Natural killer cell treated with Interleukin-12 subunit alpha and Interleukin-12 subunit beta and Interleukin-15 and Interleukin-18, amount 100 ng/mL, for 72 hours (primary cell): ENCODE measurements at places on chromosomes 12 and 14.

GRCh38 chr14:70722418-70722817 lies 80.7 kb downstream of the TTC9 start:
- no peak for DNase-seq

DNA sequence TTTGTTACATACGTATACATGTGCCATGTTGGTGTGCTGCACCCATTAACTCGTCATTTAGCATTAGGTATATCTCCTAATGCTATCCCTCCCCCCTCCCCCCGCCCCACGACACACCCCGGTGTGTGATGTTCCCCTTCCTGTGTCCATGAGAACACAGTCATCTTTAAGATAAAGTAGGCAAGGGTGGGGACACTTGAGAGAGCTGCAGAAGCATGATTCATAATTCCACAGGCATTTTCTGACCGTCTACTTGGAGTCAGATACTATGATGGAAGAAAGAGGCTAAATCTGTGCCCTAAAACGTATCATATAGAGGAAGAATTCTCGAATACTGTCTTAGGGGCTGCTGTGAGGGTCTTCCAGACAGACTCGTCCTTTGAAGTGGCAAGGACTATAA lies 145.9 kb upstream of the VASH1 start:
- DNase-seq, result no peak

- DNase-seq, result no peak
These were observed 46.0 kb upstream of the SRSF5 start for GRCh38 chr14:69720912-69721311.

GRCh38 chr14:64737391-64738280 lies 33.4 kb downstream of the PLEKHG3 start:
- DNase-seq, result no peak

DNA sequence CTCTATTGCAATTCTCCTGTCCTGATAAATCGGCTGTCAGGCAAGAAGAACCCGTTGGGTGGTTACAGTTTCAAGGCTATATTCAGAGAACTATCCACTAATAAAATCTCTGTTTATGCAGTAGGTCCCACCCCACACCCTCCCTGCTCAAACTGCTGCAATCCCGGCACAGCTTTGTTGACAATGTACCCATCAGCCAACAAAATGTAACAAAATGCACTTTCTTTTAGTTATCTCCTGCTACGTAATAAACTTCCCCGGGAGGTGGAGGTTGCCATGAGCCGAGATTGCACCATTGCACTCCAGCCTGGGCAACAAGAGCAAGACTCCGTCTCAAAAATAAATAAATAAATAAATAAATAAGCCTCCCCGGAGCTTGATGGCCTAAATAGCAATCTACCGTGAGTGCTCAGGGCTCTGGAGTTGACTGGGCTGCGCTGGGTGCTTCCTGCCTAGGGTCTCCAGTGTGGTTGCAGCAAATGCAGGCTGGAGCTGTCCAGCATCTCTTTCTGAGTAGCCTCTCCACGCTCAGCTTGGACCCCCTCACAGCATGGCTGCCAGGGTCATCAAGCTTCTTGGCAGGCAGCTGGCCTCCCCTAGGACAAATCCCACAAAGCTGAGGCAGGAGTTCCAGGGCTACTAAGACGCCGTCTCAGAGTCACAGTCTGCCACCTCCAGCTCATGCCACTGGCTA lies 43.2 kb upstream of the FBRSL1 start:
- no peak for DNase-seq

DNA sequence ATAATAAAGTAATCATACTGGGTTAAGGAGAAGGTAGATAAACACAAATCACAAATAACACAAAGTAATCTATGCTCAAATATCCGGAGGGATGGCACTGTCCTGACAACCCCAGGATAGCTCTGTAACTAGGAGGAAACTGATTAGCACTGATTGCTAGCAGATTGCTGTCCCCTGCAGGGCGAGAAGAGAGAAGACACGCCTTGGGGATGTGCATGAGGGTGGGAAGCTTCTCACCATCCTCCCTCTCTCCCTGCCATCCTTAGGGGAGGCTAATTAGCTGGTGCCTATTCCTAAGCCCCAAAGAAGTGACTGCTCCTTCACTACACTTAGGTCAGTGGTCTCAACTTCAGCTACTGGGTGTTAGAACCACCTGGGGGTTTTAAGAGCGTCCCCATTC lies 27.0 kb upstream of the TMEM260 start:
- DNase-seq, result no peak

GRCh38 chr14:86022031-86022629 lies 492.2 kb downstream of the FLRT2 start:
- DNase-seq, result no peak

DNA sequence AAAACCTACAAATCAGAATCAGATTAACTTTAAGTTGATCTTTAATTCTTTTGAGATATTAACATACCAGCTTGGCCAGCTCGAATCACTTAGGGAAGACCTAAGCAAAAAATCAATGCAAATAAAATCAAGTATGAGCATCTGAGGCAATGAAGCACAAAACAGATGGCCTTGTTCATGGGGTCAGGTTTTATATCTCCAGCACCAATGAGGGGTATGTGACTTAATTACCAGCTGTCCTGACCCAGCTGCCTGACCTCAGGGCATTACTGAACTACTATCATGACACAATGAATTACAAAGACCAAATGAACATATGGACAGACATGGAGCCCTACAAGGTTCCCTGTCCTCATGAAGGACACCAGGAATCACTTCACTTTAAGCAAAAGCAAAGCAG lies 70.5 kb downstream of the FGD6 start:
- DNase-seq, result no peak

GRCh38 chr12:45458854-45459807 lies 243.2 kb downstream of the ANO6 start:
- no peak for DNase-seq

GRCh38 chr14:88914956-88915355 lies 90.5 kb downstream of the TTC8 start:
- DNase-seq, result no peak

DNA sequence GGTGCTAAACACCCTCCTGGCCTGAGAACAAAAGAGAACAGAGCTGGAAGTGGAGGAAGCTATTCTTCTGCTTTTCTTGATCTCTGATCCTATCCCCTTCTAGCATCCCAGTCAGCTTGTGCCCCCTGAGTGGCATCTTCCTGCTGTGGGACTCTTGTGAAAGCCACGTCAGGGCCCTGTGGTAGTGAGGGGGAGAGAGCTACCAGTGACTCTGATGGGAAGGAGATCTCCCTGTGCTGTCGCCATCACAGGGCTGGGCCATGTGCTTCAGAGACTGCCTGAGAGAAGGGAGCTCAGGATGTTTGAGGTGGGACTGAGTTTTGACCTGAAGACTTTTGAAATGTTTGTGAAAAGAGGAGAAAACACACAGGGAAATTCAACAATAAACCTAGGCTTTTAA lies 107.6 kb upstream of the FUT8 start:
- DNase-seq, result no peak

DNA sequence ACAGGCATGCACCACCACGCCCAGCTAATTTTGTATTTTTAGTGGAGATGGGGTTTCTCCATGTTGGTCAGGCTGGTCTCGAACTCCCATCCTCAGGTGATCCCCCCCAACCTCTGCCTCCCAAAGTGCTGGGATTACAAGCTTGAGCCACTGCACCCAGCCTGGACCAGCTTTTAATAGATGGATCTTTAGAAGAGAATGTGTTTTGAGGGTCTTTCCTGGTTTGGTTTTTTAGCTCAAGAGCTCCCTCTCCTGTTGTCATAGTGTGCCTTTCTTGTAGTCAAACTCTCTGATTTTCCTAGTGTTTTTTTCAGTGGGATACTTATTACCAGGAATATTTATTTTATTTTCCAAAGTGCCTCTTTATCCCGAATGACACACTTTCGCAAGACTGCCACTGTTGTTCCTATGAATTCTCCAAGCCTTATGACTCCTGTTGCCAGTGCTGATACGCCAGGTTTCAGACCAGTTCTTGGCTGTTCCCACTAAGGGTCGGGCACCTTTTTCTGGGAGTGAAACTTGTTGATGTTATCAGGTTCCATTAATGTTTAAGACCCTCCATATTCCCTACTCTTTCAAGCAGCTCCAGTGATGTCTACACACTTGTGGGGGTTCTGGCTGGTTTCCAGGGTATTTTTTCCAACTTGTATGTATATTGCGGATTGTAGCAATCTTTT lies 31.5 kb upstream of the LIMA1 start:
- DNase-seq, result no peak

DNA sequence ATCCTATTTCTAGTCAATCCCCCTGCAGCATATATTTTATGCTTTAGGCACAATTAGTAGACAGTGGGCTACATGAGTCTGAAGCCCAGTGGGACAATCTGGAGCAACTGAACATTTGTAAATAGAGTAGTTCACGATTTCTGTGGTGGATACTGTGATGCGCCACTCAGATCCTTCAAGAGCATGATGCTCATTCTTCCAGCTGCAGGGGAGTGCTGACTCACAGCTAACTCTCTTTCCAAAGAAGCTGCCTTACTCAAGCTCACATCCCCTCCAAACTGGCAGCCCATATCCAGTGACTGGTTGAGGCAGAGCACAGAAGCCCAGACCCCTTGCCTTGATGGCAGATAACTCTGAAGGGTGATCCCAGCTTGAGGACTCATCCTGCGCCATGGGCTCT lies 224.2 kb upstream of the EEA1 start:
- no peak for DNase-seq

- DNase-seq, result no peak
These were observed 8.7 kb downstream of the MMP14 start for GRCh38 chr14:22845103-22845394.

GRCh38 chr14:70873627-70874026 lies 33.6 kb upstream of the PCNX1 start:
- DNase-seq, result no peak

DNA sequence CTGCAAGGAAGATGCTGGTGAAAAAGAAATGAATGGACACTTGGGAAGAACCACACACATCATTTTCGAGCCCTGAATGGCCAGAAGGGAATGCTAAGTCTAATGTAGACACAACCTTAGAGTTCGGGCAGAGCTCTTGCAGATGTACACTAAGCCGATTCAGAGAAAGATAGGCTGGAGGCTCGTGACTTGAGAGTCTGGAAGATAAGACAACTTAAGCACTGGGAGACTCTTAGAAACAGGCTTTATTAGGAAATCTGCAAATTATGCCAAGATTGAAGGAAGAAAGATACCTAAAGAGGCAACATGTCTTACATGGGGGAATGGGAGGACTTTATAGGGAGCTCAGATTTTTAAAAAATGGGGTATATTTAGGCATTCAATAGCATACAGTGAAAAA lies 13.5 kb downstream of the TBPL2 start:
- DNase-seq, result no peak

GRCh38 chr12:32532951-32533350 lies 133.6 kb downstream of the FGD4 start:
- no peak for DNase-seq

DNA sequence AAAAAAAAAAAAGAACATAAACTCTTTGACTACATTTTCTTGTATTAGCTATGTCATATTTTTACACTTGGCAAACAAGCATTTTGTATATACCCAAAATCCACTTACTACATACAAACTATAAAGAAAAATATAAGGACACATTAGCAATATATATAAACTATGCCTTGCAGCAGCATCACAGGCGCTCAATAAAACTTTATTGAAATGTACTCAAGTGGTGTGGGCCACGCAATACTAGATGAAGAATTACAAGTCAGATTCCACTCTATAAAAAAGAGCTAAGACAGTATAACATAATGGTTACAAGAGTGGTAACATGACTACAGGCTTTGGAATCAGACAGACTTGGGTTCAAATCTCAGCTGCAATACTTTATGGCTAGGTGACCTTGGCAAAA lies 3.1 kb upstream of the AP4S1 start:
- no peak for DNase-seq

DNA sequence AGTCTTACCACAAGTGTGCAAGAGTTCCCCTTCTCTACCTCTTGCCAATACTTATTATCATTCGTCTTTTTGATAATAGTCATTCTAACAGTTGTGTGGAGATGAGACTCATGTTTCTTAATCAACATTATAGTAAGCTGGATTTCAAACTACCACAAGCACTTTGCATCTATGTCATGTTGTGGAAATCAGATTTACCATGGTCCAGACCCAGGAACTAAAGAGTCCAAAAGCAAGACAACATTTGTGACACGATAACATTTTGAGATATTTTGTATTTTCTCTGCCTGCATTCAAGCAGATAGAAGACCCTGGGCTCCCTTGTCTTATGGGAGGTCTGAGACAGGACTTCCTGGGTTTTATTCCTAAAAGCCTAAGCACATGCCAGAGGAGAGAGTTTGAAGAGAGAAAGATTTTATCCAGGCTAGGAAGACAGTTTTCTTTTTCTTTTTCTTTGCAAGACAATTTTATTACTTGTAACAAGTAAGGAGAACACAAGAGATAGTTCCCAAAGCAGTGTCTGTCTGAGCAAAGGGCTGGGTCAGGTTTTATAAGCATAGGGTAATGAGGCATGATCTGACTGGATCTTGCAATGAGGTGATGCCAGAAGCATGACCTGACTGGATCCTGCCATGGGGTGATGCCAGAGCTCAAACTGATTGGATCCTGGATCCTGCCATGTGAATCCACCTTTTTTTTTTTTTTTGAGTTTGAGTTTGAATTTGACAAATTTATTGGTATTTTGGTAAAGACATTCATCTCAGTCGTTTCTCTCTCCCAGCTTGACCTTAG lies 180.5 kb upstream of the HMGA2 start:
- no peak for DNase-seq
